ENCODE measurements at places on chromosomes 13 and 19.

DNA sequence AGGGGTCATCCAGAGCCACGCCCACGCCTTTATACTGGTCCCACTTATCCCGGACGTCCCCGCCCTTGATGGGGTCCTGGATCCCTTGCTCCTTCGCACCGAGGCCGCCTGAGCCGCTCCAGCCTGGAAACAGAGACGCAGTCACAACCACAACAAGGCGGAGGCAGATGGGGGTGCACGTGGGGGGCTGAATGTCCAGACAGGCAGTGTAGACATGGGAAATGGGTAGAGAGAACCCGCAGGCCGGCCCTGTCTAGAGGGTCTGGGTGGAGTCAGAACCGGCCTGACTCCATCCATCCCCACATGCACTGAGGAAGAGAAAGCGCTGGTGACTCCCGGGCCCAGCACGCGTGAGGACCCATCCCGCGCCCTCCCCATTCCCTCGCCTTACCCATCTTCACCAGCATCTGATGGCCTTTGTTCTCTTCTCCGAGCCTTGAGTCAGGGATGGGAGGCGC, 23.0 kb downstream of the CHERP start:
- DNase-seq = no peak

DNA sequence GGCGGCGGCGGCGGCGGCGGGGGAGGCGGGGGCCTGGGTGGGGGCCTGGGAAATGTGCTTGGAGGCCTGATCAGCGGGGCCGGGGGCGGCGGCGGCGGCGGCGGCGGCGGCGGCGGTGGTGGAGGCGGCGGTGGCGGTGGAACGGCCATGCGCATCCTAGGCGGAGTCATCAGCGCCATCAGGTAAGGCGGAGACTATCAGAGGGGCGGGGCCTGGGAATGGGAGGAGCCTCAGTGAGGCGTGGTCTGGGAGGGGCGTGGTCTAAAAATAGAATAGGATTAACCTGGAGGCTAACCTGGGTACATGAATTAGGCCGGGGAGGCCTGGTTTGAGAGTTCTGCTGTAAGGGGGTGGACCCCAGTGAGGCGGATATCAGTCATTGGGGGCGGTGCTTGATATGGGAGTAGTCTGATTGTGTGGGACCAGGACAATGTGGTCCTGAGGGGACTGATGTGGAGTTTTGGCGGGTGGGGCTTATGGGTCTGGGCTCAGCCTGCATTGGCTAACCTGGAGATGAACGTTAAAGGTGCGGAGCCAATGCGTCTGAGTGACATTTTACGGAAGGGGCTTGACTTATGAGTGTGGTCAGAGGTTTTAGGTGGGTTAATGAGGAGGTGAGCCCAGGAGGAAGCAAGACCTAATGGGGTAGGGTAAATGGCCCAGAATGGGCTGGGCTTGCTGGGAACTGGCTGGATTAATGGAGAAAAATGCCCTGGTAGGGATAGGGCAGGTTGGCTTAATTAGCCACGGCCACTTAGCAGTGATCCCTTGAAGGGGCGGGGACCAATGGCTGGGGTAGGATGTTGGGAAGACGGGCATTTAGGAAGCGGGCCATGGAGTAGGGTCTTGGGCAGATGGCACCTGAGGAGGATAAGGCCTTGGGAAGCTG, 1.4 kb downstream of the CAPNS1 start:
- DNase-seq = peak; percentile 98

DNA sequence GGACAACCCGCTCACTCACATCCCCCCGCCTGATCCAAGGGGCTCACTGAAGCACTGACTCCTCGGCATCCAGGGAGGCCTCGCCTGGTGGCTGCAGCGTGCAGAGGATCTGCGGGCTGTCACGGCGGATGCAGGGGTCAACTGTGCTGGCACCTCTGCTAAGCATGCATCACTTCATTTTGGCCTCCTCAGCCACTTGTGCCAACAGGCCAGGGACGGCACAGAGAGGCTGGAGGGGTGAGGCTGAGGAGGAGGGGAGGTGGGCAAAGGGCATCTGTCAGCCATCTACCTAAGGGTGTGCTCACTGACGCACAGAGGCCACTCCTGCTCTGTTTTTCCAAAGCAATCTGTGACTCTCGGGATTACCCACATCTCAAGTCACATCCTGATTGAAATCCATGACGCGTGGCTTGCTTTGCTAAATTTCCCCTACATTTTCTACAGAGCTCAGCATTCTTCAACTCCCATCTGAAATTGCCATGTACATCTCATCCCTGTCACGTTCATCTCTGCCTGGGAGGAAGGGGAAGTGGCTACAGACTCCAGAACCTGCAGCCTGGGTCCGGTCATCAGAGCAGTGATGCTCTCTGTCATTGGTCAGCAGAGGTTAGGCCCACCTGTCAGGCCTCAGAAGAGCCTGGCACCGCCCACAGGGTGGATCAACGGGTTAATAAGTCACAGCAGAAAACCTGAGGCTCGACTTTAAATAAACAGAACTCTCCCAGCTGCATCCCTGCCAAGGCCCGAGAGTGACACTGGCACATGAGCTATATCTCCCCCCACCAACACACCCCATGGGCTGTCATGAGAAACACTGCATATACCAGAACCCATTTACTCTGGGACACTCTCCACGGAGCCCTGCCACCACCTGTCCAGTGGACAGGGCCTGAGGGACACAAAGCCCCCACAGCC, 17.6 kb downstream of the ELL start:
- DNase-seq = no peak

GRCh38 chr13:44420376-44421220, 47.0 kb downstream of the SERP2 start:
- no peak for DNase-seq

DNA sequence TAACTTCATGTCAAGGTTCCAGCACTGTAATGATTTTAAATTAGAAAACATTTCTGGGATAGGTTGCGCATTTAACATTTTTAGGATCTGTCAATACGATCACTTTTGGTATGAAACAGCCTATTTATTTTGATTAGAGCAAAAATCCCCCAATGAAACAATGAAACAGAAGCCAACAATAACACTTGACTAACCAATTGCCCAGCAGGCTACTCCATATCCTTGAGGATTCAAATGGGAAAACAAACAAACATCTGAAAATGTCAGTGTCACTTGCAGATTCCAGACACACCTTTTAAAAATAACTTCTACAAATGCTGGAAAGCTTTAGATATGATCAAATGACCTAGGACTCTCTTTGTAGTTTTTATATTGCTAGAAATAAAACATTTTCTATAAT, 1412.5 kb upstream of the PRR20A start:
- no peak for DNase-seq

DNA sequence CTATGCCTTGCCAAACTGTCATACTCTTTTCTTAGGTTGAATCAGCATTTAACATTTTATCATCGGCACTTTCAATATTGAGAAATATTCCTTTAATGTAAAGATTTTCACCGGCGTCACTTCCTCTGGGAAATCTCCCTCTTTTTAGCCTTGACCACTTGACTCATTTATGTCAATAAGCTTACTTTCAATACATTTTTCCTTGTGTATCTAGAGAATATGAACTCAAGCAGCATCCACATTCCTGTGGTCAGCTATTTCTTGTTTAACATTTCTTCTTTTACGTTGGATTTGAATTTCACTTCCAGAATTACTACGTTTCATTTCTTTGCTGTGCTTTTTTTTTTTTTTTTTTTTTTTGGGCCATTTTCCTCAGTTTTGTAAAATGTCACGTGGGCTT, 271.2 kb upstream of the HTR2A start:
- DNase-seq = no peak

DNA sequence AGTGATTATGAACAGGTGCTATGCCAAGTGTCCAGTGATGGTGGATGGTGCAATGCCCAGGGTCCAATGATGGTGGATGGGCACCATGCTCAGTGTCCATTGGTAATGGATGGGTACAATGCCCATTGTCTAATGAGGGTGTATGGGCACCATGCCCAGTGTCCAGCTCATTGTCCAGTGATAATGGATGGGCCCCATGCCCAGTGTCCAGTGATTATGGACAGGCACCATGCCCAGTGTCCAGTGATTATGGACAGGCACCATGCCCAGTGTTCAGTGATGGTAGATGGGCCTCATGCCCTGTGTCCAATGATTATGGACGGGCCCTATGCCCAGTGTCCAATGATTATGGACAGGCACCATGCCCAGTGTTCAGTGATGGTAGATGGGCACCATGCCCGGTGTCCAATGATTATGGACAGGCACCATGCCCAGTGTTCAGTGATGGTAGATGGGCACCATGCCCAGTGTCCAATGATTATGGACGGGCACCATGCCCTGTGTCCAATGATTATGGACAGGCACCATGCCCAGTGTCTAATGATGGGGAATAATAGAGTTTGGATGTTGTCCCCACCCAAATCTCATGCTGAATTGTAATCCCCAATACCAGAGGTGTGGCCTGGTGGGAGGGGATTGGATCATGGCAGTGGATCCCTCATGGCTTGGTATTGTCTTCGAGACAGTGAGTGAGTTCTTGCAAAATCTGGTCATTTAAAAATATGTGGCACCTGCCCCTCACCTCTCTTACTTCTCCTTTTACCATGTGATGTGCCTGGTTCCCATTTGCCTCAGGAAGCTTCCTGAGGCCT, 87.8 kb downstream of the ANKRD10 start:
- no peak for DNase-seq

- no peak for DNase-seq
Measured at GRCh38 chr19:18746401-18747325, 44.4 kb downstream of the COMP start.

- DNase-seq = no peak
Measured at GRCh38 chr13:109720758-109721184, 65.6 kb downstream of the IRS2 start.

DNA sequence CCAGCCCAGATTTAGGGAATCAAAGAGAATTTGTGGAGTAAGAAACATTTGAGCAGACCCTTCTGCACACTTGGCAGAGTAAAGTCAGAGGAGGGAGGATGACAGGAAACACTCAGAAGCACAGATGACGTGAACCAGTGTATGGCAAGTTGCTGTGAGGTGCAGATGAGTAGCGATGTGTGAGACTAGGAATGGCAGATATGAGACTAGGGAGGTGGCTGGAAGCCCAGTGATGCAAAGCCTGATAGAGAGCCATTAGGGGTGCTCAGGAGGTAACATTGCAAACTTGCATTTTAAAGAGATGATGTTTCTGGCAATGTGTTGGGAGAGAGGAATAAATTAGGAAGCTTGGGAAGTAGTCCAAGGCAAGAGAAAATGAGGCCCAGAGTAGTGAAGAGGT, 44.0 kb downstream of the PCDH17 start:
- DNase-seq = no peak

- no peak for DNase-seq
Measured at GRCh38 chr19:3333020-3333583, 33.3 kb upstream of the NFIC start.

DNA sequence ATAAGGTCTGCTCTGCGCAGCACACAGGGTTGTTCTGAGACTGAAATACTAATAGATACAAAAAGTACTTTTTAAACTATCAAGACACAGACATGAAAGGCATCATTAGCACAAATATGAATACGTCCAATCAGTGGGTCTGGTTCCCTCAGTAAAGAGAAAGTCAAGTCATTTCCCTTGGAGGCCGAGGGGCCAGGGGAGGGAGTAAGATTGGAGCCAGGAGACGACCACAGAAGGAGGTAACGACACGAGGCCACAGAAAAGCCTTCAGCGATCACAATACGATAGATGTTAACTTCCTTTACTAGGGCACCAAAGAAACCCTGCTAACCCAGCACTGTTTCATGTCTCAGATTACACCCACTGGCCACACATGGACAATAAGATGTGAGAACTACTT, 5.3 kb downstream of the CARS2 start:
- no peak for DNase-seq

- no peak for DNase-seq
Measured at GRCh38 chr13:106492588-106493475, 42.6 kb downstream of the EFNB2 start.

DNA sequence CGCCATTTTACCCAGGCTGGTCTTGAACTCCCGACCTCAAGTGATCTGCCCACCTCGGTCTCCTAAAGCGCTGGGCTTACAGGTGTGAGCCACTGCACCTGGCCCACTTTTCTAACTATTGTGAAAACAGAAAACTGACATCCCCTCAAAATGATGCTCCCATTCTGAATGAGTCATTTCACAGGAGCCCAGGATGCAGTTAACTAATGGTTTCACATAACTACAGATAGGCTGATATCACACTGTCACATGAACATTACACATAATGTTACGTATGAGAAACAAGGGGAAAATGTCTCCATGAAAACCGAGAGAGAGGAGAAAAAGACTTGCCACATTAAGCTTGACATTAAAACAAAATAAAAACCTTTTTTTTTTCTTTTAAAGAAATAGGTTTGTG, 37.5 kb downstream of the N4BP2L2 start:
- DNase-seq = no peak

DNA sequence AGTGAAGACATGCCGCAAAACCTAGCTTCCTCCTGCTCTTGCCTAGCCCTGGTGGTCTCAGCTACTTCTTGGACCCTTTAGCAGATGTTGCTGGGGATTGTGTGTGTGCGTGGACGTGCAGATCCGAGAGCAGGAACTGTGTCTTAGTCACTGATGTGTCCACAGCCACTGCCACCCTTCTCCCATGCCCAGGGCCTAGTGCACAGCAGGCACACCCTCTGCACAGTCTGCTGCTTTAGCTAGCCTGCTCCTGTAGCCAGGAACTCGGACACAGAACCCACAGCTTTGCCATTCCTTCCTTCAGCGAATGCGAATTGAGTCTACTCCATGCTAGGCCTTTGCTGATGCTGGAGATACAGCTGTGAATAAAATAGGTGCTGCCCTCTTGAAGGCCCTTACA, 2.3 kb downstream of the CLPTM1 start:
- no peak for DNase-seq

DNA sequence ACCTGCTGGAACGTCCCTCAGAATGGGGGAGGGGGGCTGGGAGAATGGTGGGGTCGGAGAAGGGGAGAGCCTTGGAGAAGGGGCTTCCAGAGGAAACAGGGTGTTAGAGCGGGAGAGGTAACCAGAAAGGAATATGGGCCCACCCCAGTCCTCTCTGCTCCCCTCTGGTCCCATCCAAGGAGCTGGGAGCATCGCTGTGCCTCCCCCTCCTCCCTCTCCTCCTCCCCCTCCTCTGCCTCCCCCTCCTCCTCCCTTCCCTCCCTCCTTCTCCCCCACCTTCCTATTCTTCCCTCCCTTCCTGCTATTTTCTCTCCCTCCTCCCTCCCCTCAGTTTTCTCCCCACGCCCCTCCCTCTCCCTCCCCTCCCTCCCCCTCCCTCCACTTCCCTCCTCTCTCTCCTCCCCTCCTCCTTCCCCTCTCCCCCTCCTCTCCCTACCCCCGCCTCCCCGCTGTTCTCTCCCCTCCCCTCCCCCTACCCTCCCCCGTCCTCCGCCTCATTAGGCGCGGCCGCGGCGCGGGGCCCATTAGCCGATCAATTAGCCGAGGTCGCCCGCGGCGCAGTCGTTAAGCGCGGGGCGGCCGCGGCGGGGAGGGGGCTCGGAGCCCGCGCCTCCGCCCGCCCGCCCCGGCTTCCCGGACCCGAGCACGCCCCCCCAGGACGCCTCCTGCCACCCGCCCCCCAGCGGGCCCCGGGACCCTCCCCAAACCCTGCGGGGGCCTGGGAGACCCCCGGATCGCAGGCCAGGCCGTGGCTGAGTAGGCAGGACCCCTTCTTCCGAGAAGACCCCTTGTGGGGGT, 15.4 kb downstream of the TLE5 start:
- DNase-seq = no peak

- no peak for DNase-seq
Measured at GRCh38 chr13:67408798-67409197, 178.7 kb upstream of the PCDH9 start.
